Effector memory CD8-positive, alpha-beta T cell (primary cell): ENCODE measurements at places on chromosomes 2 and 18.

GRCh38 chr2:52862801-52863200 lies 904.8 kb upstream of the CHAC2 start:
- DNase-seq = no peak

GRCh38 chr18:76496194-76496890 lies 1.3 kb upstream of the ZNF516 start:
- peak; percentile 36 for DNase-seq

DNA sequence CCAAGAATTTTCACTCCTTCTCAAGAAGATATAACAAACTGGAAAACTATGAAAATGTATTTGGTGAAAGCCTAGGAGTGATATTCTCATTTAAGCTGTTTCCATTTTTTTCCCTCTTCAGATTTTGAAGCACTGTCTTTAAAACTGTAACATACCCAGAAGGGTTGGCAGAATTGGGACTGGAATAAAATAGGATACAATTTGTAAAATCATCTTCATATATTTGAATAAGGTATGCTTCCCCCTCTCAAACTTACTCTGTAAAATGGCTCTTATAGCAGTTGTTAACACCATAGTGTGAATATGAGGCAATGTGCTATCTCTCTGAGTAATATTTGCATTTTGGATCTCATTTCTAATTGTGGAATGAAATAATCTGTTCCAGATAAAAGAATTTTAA lies 676.4 kb downstream of the ARHGAP15 start:
- DNase-seq = no peak

DNA sequence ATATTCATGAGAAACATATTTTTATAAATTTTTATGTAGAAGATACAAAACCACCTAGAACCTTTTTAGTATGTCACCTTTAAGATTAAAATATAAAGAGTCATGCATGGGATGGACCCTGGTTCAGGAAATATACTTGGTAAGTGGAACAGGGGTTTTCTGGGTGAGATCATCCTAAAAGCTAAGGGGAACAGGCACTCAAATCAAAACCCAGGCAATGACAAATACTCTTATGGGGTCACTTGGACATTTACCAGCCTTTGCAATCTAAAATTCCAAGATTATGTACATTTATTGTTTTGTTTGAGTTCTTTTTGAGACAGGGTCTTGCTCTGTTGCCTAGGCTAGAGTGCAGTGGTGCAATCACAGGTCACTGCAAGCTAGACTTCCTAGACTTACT lies 65.8 kb downstream of the SGPP2 start:
- DNase-seq = no peak

DNA sequence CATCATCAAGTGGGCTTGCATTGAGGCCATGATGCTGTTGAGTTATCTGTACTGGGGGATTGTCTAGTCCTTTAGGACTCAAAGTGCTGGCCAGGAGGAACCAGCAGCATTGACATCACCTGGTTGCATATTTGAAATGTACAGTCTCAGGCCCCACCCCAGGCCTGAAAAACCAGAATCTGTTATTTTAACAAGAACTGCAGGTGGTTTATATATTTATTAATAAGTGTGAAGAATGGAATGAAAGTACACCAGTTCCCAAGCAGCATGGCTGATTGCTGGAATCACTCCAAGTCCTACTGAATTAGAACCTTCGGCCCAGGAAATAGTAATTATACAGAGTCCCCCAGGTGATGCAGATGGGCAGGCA lies 2.8 kb downstream of the IL1F10 start:
- no peak for DNase-seq

DNA sequence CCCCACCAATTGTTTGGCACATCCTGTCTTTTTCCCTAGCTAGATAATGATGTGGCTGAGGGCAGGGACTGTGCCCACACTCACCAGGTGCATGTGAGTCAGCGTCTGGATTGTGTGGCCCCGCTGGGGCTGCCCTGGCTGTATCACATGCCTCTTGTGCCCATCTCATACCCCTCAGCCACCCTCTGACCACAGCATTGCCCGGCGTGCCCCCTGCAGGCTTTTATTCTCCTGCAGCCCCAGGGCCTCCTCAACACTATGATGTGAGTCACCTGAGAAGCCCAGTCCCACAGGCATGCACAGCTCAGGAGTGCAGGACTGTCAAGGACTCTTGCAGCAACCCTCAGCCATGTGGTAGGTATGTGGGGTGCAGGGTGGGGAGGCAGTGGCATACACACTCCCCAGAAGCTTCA lies 14.8 kb upstream of the STEAP3 start:
- DNase-seq = no peak

DNA sequence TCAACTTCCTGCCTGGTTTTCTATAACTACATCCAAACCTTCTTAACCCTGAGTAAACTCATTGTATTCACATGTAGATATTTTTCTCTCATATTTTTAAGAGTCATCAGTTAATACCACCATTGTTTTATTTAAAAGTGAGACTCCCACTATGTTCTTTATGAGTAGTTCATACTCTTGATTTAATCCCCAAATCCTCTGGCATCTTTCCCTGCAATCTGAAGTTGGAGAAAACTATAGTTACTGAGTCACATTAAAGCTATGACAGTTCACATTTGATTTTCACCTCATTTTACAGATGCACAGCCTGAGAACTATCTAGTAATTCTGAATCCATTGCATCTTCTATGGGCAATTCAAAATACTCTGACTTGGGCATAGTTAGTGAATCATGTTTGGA lies 1358.7 kb upstream of the NRXN1 start:
- DNase-seq = no peak

GRCh38 chr2:24360050-24360962 lies at the start of gene ITSN2:
TSS of gene ITSN2 (minus strand) at chr2:24360536. CDS start at chr2:24328082, 32,454 bp downstream.
- DNase-seq = peak; percentile 81

DNA sequence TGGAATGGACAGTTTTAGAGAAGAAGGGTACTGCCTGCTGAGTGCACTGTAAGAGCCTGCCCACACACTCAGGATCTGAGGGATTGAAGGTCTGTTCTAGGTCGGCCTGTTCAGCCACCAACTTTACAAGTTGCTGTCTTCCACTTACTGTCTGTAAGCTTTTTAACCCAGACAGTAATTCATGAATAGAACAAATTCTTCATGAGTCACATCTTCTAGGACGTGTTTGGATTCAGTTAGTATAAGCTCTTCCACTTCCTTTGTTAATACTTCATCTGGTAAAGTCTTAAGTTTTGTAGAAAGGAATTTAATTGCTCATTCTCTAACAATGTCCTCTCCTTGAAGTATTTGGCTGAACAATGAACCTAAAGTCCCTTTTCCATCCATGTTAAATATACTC lies 74.6 kb downstream of the PDE11A start:
- DNase-seq = no peak

DNA sequence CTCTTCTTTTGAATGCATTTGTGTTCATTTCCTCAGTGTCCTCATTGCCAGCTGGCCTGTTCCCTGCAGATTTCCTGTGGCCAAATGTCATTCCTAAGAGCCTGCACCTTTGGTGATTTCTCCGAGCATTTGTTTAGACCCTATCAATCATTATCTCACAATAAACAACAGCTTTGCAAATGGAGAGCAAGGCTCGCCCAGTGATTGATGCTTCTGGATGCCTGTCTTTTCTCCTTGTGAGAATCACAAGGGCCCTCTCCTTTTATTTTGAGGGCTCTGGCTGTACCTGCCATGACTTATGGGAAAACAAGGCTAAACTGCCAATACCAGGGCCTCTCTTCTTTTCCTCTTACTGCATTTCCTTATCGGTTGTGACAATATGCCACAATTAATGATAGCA lies 1454.4 kb upstream of the CELF4 start:
- DNase-seq = no peak

DNA sequence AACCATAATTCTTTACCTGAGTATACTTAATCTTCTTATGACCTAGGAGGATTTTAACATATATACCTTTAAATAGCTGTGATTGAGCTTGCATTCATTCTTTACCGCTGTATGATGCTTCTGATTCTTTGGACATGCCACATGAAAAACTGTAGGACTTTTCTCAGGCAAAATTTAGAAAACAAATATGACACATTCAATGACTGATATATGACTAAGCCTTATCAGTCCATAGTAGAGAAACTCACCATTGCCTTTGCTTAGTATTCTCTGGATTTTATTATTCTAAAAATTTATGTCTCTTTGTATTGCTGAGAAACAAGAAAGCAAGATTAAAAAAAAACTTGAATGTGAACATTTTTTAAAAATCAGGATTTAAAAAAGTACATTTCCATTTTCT lies 3.7 kb downstream of the FAM171B start:
- DNase-seq = no peak

DNA sequence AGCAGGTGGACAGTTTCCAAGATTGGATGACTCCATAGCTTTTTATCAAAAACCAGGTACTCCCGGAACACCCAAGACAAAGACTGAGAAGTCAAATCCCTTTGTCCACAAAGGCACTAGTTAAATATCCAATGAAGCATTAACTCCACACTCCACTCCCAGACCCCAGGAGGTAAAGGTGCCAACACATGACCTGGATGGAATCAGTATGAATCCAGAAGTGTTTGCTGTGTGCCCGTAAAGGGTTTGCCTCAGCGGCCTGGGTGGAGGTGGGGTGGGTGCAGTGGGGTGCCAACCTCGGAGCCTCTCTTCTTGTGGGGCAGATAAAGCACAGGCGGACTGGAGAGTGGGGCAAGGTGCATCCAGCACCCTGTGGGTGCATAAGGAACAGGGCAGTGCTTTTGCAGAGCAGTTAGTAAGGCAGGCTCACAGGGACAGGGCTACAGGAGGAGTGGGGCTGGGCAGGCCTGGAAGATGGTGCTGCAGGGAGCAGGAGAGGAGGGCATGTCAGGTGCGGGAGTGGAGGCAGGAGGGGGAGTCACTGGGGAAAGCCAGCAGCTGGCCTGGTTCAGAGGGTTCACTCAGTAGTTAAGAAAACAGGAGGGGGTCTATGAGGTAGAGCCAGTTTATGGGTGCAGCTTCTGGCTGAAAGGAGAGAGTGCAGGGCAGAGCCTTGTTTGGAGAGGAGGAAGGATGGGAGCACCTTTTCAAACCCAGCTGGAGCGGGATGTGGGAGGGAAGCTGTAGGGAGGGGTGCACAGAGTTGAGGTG lies 208.4 kb upstream of the SMAD2 start:
- DNase-seq = no peak

DNA sequence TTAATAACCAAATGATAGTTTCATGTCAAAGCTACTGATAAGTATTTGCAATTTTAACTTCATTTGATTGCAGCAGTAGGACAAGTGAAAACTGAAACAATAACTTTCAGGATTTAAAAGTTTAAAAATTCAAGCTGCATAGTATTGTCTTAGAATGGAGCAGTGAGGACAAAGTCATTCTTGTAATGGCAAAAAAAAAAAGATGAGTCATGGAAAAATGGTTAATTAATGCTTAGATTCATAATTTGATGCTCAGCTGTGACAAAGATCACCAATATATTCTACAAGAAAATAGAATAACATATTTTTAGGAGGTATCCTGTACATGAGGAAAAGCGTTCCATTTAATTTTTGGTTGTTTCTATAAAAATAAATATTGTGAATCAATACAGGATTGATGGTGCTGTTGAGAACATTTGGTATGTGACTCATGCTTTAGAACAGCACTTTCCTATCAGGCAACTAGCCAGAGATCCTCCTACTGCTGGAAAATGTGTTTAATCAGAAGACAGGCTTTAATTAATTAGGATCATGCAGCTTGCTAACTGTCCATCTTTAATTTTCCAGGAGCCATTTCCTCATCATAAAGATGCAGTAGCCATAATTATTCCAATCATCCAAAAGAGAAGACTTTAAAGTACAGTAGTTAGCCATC lies 239.0 kb upstream of the MMADHC start:
- DNase-seq = no peak

GRCh38 chr2:46428911-46429436 lies 50.4 kb upstream of the TMEM247 start:
- DNase-seq = no peak

- no peak for DNase-seq
Observed at GRCh38 chr2:55224761-55225261, 7.3 kb downstream of the CLHC1 start.
